ENCODE measurements at places on chromosomes 2 and 18.

DNA sequence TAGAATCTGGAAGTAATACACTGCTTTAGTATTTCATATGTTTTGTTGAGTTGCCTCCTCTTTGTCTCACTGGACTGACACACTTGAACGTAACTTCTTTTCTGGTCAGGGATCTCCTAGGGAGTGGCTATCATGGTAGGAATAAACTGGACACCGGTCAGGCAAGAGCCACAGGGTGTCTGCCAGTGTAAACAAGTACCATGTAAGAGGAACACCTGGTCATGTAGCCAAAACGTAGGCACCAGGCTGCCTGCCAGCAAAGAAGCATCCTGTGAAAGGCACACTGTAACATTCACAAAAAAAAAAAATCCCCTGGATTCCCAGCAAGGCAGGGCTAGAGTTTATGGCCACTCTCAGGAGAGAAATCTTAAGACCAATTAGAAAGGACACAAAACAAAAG is 372.8 kb upstream of the RND3 start:
- DNase-seq, result no peak

GRCh38 chr2:177872286-177872685 is 200.3 kb downstream of the PDE11A start:
- no peak for DNase-seq

GRCh38 chr2:172086241-172087206 is 1.2 kb downstream of the DLX1 start:
- peak; percentile 17 for DNase-seq

GRCh38 chr18:6482198-6482977 is 67.7 kb upstream of the L3MBTL4 start:
- no peak for DNase-seq

DNA sequence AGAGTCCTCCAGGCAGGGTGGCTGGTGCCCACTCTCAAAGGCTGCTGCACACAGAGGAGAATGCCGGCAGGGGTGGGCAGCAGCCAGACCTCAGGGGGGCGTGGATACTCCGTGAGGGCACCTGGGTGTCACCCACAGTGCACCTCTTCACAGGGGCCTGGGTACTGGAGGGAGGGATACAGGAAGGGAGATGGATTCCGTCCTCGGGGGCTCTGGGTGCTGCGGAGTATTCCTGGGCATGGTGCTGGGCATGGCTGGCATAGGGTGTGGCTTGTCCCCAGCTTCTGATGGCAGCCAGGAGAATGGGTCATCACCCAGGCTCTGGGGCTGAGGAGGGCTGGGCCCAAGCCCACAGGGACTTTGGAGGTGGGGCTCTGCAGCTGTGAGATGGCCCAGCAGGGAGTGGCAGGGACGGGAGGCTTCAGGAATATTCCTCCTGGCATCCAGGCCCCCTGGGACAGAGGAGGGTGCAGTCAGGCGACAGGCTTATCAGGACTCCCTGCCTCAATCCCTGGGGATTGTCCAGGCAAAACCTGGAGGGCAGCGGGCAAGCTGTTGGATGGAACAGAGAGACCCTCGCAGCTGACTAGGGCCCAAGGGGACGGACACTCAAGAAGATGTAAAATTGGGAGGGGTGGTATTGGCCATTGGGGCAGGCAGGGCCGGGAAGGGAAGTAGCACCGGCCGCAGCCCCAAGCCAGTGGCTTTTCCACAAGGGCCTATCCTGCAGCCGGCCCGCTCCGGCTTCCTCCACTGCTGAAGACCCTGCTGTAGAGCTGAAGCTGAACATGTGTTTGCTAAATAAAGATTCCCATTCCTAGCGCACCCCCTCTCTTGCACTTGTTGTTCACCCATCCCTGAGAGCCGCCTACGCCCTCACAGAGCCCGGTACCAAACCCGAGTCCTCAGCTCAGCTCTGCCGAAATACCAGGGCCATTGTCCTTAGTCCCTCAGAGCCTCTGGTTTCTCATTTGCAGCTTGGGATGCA is 5.7 kb upstream of the KLHL30 start:
- DNase-seq, result no peak

GRCh38 chr2:227390468-227391256 is 2.9 kb upstream of the SCYGR1 start:
- DNase-seq, result no peak

DNA sequence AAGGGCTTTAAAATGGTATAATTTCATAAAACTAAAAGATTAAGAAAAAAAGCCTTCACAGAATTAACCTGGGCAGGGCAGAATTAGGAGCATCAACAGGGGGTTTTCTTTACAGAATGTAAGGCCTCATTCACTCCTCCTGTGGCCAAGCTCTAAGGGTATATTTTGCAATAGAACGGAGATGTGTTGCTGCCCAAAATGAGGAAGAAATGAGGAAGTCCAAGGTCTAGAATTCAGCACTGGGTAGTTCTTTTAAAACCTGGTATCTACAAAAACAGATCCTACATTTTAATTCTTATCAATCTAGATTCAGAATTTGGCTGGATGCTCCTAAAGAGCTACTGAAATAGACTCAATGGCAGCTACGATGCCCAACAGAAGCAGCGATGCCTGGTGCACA is 101.8 kb downstream of the AKAIN1 start:
- DNase-seq, result no peak

DNA sequence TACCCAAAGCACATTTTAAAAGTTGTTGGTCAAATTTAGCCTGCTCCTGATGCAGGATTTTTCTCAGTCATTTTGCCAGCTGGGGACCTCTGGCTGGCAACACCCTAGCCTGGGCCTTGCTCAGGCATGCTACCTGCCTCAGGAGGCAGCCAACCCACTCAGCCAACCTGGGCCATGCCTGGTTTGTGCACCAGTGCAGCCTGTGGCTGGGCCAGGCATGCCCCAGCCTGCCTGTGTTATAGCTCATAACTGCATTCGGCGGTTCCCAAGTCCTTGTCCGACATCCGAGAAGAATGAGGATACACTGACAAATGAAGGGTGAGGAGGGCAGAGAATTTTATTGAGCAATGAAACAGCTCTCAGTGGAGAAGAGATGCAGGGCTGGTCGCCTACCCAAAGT is 608.0 kb downstream of the SUCLG1 start:
- no peak for DNase-seq

DNA sequence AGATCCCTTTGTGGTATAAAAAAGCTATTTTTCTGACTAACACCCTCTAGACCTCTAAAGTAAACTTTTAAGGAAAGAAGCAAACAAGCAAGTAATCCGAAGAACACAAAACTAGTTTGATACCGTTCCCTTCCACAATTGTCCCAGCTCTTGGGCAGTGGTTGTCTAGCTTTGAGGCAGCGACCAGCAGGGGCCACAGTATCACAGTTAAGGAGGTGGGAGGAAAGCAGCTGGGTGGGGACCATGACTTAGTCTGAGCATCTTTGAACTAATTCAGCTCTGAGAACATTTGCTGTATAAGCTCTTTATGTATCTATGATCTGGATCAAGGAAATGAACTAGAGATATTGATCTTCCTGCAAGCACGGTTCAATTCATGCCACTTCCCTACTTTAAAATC is 51.0 kb downstream of the SF3B1 start:
- DNase-seq, result no peak

GRCh38 chr2:221205103-221205673 is 366.9 kb downstream of the EPHA4 start:
- DNase-seq, result peak; percentile 66

DNA sequence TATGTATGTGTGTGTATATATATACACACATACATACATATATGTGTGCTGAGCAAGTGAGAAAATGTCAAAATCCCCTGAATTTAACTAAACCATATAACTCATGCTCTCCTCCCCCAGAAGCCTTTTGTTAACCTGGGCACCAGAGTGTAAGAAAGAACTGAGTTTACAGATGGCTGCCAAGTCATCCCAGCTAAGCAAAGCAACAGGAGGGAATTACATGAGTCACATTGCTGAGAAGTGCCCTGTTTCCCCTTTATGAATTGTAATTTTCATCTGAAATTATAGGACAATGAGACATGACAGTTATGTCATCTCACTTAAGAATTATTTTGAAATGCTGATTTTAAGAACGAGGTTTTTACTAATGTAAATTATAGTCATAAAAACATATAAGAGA is 29.9 kb downstream of the SCN7A start:
- DNase-seq, result no peak

DNA sequence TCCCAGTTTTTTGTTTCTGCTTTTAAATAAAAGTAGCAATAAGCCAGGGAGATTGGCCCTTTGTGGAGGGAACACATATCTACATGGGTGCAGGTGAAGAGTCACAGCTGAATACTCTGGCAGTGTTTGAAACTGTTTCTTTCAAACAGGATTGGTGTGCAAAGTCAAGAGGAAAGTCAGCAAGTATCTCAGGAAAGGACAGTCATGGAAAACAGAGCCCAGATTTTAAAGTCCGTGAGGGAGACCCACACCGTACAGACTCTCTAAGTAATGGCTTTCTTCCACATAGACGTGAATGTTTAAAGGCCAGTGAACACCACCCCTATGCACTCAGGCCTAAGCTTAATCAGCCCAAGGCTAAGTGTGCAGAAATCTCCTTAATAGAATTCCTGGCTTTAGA is 95.3 kb downstream of the GFPT1 start:
- no peak for DNase-seq

- DNase-seq, result no peak
These were observed 105.2 kb upstream of the YWHAQ start for GRCh38 chr2:9736021-9736420.

DNA sequence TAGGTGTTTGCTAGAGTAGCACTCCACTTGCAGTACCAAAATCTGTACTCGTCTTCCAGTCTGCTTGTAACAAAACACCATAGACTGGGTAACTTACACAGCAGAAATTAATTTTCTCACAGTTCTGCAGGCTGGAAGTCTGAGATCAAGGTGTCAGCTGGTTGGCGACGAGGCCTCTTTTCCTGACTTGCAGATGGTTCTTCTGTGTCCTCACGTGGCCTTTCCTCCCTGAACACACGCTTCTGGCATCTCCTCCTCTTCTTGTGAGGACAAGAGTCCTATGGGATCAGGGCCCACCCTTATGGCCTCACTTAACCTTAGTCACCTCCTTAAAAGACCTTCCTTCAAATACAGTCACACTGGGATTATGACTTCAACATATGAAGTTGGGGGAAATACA is 493.5 kb upstream of the MYT1L start:
- no peak for DNase-seq

DNA sequence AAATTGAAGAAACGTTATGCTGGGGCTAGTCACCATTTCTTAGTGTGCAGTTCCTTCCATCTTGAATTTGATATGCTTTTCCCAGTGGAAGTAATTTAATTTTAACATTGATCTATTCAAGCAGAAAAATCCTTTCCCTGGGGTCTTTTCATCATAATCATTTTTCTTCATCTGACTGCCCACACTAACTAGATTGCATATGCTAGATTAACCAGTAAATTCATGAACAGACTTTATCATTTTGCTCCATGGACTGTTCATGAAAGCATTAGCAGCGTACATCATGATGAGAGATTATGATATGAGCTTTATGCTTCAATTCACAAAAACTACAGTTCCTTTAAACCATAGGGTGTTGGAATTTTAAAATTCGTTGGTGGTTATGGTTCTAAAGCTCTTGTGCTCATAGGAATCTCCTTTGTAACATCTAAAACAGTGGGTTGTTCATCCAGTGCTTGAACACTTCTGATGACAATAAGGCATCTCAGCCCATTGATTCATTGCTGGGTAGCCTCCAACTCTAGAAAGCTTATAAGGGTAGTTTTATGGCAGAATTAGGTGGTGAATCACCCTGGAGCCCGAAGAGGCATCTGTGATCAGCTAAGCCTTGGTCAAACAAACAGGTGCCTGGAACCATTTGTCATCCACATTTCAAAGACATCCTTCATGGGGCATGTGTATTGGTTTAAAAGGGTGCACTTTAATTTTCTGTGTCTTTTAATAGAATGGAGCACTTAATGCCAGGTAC is 77.2 kb upstream of the NDUFV2 start:
- no peak for DNase-seq

GRCh38 chr2:46535360-46535759 is 56.0 kb downstream of the TMEM247 start:
- DNase-seq, result no peak

DNA sequence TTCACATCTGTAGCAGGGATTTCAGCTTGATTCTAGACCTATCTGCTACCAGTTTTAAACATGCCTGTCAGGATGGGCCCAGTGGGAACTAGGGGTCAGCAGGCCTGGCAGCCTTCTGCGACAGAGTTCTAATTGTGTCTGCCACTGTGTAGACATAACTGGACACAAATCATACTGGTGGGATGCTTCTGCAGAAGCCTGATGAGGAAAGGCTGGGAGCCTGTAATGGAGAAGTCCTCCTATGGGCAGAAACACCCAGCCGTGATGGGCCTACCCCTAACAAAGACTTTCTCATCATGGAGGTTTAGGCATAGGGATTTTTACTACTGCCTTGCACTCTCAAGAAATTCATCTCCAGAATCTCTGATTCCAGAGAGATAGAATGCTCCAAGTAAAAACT is 166.9 kb downstream of the PDE11A start:
- DNase-seq, result no peak

- DNase-seq, result no peak
These were observed 7.4 kb upstream of the NPAS2 start for GRCh38 chr2:100812573-100812972.

DNA sequence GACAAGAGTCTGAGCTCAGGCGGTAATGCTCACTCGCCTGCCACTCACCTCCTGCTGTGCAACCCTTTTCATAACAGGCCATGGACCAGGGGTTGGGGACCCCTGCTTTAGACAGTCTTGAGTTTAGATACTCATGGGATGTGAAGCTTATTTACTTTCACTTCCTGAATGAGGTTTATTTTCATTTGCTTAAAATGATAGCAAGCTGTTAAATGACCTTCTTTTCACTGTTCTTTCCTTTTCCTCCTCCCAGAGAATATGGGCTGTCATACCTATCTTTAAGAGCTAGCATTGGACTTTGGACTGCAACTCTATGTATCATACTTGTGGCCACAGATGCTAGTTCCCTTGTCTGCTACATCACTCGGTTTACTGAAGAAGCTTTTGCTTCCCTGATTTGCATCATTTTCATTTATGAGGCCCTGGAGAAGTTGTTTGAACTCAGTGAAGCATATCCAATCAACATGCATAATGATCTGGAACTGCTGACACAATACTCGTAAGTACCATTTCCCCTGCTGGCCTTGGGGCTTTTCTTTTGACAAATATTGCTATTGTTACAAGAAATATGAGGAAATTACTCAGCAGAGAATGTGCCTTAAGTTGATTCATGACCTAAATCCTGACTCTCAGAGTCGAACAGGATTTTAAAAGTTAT is 168.5 kb downstream of the DPP4 start:
- no peak for DNase-seq

DNA sequence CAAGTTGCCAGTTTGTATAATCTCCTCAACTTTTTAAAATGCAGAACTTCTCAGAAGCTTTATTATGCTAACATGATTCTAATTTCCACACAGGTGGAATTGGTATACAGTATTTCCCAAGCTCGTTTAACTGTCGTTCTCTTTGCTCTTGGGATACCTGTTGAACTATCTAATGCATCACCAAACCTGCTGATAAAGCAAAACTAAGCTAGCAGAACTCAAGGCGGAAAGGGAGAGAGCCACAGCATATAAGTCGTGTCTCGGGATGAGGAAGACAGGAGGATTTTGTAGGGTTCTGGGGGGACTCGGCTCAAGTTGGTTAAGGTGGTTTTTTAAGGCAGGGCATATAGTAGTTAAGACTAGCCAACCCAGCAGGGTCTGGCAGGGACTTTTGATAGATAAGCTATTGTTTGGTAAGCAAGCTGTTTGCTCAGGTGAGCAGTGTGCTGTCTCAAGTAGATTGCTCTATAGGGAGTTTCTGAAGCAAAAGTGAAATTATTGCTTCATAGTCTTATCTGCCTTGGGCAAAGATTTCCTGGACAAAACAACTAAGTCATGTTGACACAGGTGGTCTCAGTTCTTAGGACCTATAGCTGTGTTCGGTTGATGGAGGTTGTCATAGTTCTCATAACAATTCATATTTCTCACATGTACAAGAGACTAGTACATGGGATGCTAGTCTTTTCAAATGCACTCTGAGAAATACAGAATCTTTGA is 28.2 kb upstream of the CHRNA1 start:
- DNase-seq, result no peak

Measured in NCI-H446 (cell line).